ENCODE measurements at places on chromosomes 16 and 17. TPM values are rescaled to one million over a fixed set of nuclear protein-coding genes. Genes with fewer than 3 reads are reported as not detected.

The CLEC3A gene
- total RNA-seq = not detected

The SEZ6L2 gene
- total RNA-seq = 30.4 TPM

The ACAP1 gene
- total RNA-seq = 8.9 TPM

The NXPH3 gene
- 0.82 TPM for total RNA-seq

The GGA3 gene
- total RNA-seq = 61.2 TPM

The NR1D1 gene
- 2.6 TPM for total RNA-seq

The EFCAB5 gene
- 0.58 TPM for total RNA-seq

DNA sequence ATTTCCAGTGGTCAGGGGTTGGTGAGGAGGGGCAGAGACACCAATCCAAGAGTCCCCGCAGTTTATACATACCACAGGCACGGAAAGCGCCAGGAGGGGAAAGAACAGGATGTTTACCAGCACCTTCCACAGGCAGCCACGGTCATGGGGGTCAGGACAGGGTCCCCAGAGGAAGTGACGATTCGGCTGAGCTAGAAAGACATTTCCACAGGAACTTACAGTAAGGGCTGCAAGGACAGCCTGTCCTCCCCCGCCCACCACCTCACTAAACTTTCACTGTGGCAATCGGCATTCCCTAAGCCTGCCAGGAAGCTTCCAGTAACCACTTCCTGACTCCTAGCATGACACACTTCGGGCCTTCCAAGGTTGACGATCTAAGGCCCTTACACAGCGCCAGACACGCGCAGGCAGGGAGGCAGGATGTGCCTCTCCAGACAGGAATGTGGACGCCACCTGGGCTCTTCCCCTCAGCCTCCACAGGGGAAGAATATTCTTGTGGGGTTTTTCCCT lies 1.2 kb upstream of the MT2A start:
- H3K27ac ChIP-seq = peak overlapping the region; percentile 45
- no peak for DNase-seq
- no peaks in the 10 kb centered on the region for H3K36me3 ChIP-seq

- H3K27ac ChIP-seq = no peak overlapping the region
- H3K4me1 ChIP-seq = no peaks in the 10 kb centered on the region
Observed at GRCh38 chr17:78089576-78090281, 38.8 kb downstream of the TMC6 start.

DNA sequence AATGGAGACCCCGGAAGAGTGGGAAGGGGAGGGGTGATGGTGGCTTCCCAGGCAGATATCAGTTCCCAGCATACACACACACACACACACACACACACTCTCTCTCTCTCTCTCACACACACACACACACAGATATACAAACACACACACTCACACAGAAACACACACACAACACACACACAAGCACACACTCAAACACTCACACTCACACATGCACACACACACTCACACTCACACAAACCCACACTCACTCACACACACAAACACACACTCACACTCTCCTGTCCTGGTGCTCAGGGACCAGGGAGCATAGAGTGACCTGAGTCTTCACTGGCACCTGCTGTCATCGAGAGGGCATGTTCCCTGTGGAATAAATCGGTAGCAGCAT lies 5.6 kb downstream of the CA4 start:
- H3K4me3 ChIP-seq = no peak overlapping the region
- peaks cover 10% of the 10 kb centered on the region for H3K4me1 ChIP-seq
- H3K27me3 ChIP-seq = peaks cover 91% of the 10 kb centered on the region

- no peak for DNase-seq
- peaks cover 48% of the 10 kb centered on the region for H3K4me1 ChIP-seq
- no peaks in the 10 kb centered on the region for H3K36me3 ChIP-seq
- H3K27me3 ChIP-seq = no peaks in the 10 kb centered on the region
Observed at GRCh38 chr16:68088130-68088972, 3.2 kb downstream of the NFATC3 start.

- no peak overlapping the region for H3K4me3 ChIP-seq
- peaks cover 3% of the 10 kb centered on the region for H3K36me3 ChIP-seq
Observed at GRCh38 chr16:84753412-84754326, 53.9 kb downstream of the USP10 start.

DNA sequence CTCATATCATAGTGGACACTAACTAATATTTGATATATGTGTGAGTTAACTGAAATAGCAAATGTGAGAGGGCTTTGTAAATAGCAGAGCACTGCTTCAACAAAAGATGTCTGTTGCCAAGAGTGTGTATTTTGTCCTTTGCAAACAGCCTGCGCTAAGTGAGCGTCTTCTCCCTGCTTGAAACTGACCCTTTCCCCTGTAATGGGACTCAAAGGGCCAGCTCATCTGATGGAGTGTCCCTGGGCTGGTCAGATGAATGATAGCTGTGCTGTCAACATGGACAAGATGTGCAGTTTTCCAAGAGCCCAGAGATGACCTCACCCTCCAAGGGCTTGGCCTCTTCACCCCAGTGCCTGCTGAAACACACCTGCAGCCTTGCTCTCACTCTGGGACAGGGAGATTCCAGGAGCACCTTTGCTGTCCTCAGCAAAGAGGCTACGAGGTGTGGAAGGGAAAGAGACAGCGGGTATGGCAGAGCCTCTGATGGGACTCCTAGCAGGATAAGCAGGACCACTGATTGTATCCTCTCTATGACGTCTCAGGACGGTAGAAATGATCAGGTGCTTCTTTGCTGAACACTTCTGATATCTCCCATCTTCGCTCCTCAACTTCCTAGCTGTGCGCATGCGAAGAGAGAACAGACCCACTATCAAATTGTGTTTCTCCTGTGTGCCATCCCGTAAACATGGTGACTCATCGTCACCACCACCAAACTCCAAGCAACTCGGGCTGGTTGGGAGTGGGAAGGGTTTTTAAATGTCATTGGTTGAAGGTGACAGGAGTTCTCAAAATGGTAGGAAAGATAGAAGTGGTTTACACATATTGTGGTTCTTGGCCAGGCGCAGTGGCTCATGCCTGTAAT lies 35.8 kb upstream of the TBX2 start:
- peaks cover 18% of the 10 kb centered on the region for H3K36me3 ChIP-seq
- no peaks in the 10 kb centered on the region for H3K27me3 ChIP-seq
- peaks cover 21% of the 10 kb centered on the region for H3K4me1 ChIP-seq

- peaks cover 8% of the 10 kb centered on the region for H3K27me3 ChIP-seq
- no peak overlapping the region for H3K27ac ChIP-seq
- H3K4me1 ChIP-seq = peaks cover 4% of the 10 kb centered on the region
- no peak overlapping the region for H3K4me3 ChIP-seq
Observed at GRCh38 chr17:38939987-38940386, 14.6 kb downstream of the LASP1NB start.

- H3K27ac ChIP-seq = no peak overlapping the region
- no peak for DNase-seq
- H3K36me3 ChIP-seq = no peaks in the 10 kb centered on the region
Observed at GRCh38 chr16:48481211-48481610, 96.0 kb upstream of the SIAH1 start.

- H3K36me3 ChIP-seq = no peaks in the 10 kb centered on the region
- peaks cover 6% of the 10 kb centered on the region for H3K27me3 ChIP-seq
- no peak overlapping the region for H3K4me3 ChIP-seq
Observed at GRCh38 chr17:14325618-14326167, 24.8 kb downstream of the HS3ST3B1 start.

DNA sequence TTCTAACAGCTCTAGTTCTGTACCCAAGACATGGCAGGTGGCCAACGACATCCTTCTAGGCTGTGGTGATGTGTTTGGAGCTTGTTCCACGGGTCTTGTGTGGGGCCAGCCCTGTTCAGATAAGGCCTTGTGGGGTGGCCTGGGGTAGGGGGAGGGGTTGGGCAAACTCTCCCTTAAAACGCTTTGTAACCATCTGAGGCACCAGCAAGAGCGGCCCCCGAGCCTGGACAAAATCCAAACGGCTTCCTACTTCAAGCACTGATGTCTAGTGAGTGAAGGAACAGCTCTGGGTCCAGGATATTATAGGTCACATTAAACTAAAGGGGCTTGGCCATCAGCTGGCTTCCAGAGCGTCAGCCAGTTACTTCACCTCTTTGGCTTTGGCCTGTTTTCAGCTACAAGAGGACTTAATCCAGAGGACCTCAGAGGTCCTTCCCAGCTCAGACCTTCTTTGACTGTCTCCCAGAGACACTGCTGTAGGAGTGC lies 11.9 kb downstream of the SERPINF1 start:
- peak overlapping the region; percentile 41 for H3K27ac ChIP-seq
- peaks cover 19% of the 10 kb centered on the region for H3K36me3 ChIP-seq
- peaks cover 17% of the 10 kb centered on the region for H3K4me1 ChIP-seq
- no peak overlapping the region for H3K4me3 ChIP-seq

DNA sequence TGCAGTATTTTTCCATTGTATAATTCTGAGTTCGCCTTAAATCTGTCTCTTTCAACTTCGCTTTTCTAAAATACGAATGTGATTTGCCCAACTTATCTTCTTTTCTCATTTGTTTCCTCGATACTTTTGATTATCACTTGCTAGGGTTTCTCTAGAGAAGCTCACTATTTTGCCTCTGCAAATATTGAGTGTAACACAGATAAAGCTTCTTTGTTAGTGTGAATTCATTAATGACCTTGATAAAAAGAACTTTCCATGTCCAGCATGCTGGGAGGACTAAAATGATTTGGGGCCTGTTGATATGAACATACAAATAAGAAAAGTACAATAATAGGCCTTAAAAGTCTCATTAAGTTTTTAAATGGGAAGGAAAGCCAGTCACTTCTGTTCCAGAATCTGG lies 303.3 kb downstream of the MAP2K6 start:
- no peak for DNase-seq
- peaks cover 46% of the 10 kb centered on the region for H3K4me1 ChIP-seq

DNA sequence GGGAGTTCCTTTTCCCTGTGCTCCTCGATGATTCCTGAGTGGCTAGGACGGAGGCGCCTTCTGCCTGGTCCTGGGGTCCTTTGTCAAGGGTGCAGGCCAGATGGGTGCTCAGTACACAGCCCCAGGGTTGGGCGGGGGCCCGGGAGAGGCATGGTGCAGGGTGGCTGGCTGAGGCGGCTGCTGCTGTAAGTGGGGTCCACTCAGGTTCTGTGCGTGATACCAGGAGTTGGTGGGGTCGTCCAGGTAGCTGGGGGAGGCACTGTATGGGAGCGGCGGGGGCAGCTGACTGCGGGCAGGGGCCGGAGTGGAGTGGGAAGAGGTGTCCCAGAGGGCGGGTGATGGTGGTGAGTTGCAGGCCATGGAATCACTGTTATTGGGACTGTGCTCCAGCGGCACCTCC lies 3.6 kb downstream of the DLX3 start:
- H3K4me3 ChIP-seq = no peak overlapping the region
- H3K4me1 ChIP-seq = peaks cover 33% of the 10 kb centered on the region
- no peaks in the 10 kb centered on the region for H3K36me3 ChIP-seq
- DNase-seq = no peak

DNA sequence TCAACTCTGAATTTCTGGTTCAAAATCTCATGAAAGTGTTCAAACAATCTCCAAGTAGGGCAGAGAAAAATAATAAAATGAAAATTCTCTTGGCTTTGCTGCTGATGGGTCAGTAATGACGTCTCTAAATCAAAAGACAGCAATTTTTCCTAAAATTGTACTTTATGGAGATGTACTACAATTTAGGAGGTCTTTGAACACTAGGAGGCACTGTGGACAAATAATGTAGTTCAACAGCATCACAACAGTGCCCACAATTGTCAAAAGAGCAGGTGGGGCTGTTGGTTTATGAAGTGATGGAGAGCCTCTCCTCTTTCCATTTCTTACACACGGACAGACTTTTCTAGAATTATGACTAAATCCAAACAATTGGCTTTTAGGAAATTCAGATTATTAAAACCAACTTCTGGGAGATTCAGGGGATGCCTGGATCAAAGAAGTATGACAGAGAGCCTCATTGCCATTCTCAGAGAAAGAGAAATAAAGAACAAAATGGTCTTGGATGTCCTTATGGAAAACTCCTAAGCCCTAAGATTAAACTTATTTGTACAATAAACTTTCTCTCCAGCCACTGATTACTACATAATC lies 23.8 kb downstream of the EZH1 start:
- peaks cover 40% of the 10 kb centered on the region for H3K36me3 ChIP-seq
- no peak for DNase-seq
- no peak overlapping the region for H3K27ac ChIP-seq
- H3K4me1 ChIP-seq = no peaks in the 10 kb centered on the region
- no peaks in the 10 kb centered on the region for H3K27me3 ChIP-seq

DNA sequence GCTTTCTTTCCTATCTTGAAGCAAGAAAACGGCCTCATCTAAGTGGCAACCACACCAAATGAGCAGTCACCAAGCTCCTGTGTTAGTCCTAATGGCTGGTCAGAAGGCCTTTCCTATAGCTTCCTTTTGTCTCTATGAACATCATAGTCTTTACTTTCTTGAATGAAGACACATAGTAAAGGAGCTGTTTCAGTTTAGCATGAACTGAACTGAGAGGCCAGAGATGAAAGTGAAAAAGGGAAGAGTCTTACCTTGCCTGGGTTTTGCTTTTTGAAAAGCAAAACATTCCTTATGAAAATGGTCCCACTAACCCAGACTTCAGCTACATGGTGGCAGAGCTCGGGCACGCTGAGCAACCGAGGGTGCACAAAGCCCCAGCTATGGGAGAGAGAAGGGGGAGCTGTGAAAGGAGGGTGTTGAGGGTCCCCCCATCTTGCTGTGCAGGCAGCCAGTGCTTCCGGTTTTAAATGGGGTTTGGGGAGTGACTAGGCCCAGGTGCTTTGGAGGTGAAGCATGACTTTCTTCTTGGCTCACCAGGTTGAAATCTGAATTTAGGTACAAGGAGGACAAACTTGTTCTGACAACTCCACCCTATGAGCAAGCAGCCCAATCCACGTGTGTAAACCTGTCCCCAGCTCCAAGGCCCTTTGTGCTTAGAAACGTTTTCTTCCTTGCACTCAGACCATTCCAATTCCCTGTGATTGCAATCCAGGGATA lies 9.1 kb upstream of the PSMC3IP start:
- H3K36me3 ChIP-seq = peaks cover 30% of the 10 kb centered on the region
- no peak for DNase-seq
- H3K27ac ChIP-seq = no peak overlapping the region
- no peaks in the 10 kb centered on the region for H3K4me1 ChIP-seq
- no peaks in the 10 kb centered on the region for H3K27me3 ChIP-seq

- no peak for DNase-seq
- H3K27me3 ChIP-seq = no peaks in the 10 kb centered on the region
- H3K4me1 ChIP-seq = peaks cover 6% of the 10 kb centered on the region
Observed at GRCh38 chr17:71482625-71483024, 638.2 kb upstream of the SOX9 start.

DNA sequence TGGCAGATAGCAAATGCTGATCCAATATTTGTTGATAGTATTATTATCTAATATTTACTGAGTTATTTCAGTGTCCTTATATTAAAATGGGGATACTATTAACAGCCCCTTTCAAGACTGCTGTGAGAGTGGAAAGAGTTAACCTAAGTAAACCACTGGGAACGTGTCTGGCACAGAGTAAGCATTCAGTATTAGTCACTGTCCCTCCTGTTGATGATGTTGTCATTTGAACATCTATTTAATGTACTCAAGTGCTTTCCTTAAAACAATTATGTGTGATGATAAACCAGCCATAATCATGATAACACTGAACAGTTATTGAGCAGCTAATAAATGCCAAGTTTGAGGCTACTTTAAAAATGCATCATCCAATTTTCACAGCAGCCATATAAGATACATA lies 135.7 kb upstream of the XYLT1 start:
- no peak overlapping the region for H3K27ac ChIP-seq
- DNase-seq = no peak
- no peaks in the 10 kb centered on the region for H3K27me3 ChIP-seq

DNA sequence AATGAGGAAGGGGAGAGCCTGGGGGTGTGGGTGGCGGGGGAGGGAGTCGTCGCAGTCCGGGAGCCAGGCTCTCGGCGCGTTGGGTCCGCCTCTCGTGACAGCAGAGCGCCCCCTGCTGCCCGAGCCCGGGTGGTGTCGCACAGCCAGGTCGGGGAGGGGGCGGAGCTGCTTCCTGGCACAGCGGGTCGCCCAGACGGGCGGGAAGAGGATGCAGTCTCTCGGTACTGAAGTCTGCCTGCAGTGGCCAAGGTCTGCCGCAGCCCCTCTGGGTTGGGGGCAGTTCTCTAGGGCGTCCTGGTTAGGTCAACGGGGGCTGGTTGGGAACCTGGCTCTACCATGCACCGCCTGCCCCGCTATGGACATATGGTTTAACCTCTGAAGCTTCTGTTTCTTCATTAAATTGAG lies 38.2 kb upstream of the CCDC182 start:
- H3K36me3 ChIP-seq = no peaks in the 10 kb centered on the region
- H3K4me1 ChIP-seq = no peaks in the 10 kb centered on the region
- H3K27ac ChIP-seq = no peak overlapping the region

Measured in mesothelial cell of epicardium (in vitro differentiated cells).